ENCODE measurements at places on chromosomes 1 and 21. TPM values are rescaled to one million over a fixed set of nuclear protein-coding genes. Genes with fewer than 3 reads are reported as not detected.

LIN28A gene
- 0.23 TPM for polyA plus RNA-seq

OLFML3 gene
- polyA plus RNA-seq = 494 TPM

ZBTB37 gene
- 1.0 TPM for polyA plus RNA-seq

PDE4DIP gene
- 63.1 TPM for polyA plus RNA-seq

IVL gene
- polyA plus RNA-seq = not detected

ATP1A4 gene
- 0.45 TPM for polyA plus RNA-seq

ZBTB8B gene
- polyA plus RNA-seq = 0.22 TPM

SLAMF7 gene
- not detected for polyA plus RNA-seq

DLGAP3 gene
- 1.0 TPM for polyA plus RNA-seq

SLC22A15 gene
- 3.4 TPM for polyA plus RNA-seq

ELAPOR1 gene
- polyA plus RNA-seq = 1.8 TPM

TSPAN2 gene
- polyA plus RNA-seq = 1.4 TPM

RGS16 gene
- polyA plus RNA-seq = 18.1 TPM

RORC gene
- polyA plus RNA-seq = not detected

LCE6A gene
- polyA plus RNA-seq = not detected

SPATA1 gene
- polyA plus RNA-seq = 1.4 TPM

TMPRSS3 gene
- polyA plus RNA-seq = 1.5 TPM

NCSTN gene
- 120 TPM for polyA plus RNA-seq

GUCA2B gene
- polyA plus RNA-seq = 0.71 TPM

FAM72C gene
- polyA plus RNA-seq = 0.50 TPM

OR2M4 gene
- polyA plus RNA-seq = not detected

ROR1 gene
- polyA plus RNA-seq = 21.9 TPM

IVNS1ABP gene
- polyA plus RNA-seq = 74.4 TPM

SH2D5 gene
- polyA plus RNA-seq = 0.71 TPM

TSTD1 gene
- polyA plus RNA-seq = 101 TPM

RNF207 gene
- polyA plus RNA-seq = 28.3 TPM

SPTA1 gene
- not detected for polyA plus RNA-seq

MEX3A gene
- 9.3 TPM for polyA plus RNA-seq

SYPL2 gene
- 3.0 TPM for polyA plus RNA-seq

LAD1 gene
- 63.5 TPM for polyA plus RNA-seq

CA6 gene
- polyA plus RNA-seq = not detected

BTBD8 gene
- polyA plus RNA-seq = 2.4 TPM

DENND2C gene
- 1.8 TPM for polyA plus RNA-seq

ATP1A1 gene
- 415 TPM for polyA plus RNA-seq

C1QB gene
- 11.9 TPM for polyA plus RNA-seq

HSPA6 gene
- 13.2 TPM for polyA plus RNA-seq

GNG4 gene
- polyA plus RNA-seq = 11.8 TPM

FCRL5 gene
- not detected for polyA plus RNA-seq

SYTL1 gene
- 26.2 TPM for polyA plus RNA-seq

PSMB2 gene
- 93.8 TPM for polyA plus RNA-seq

ANGPTL7 gene
- 50.5 TPM for polyA plus RNA-seq

RAB3B gene
- 9.7 TPM for polyA plus RNA-seq

CD1E gene
- not detected for polyA plus RNA-seq

ACTL8 gene
- not detected for polyA plus RNA-seq

HSD11B1 gene
- not detected for polyA plus RNA-seq

CTSK gene
- 37.3 TPM for polyA plus RNA-seq

ADAMTS5 gene
- polyA plus RNA-seq = 0.94 TPM

ZFP69 gene
- 1.4 TPM for polyA plus RNA-seq

ALG14 gene
- 22.5 TPM for polyA plus RNA-seq

ANXA9 gene
- polyA plus RNA-seq = 8.8 TPM

DNAI4 gene
- 2.9 TPM for polyA plus RNA-seq

ZNF648 gene
- polyA plus RNA-seq = not detected

POU3F1 gene
- polyA plus RNA-seq = 0.73 TPM

SPATA17 gene
- polyA plus RNA-seq = 1.5 TPM
